Right ventricle myocardium inferior (tissue), 1 donor: ENCODE measurements at places on chromosomes 4 and X. TPM values are rescaled to one million over a fixed set of nuclear protein-coding genes. Genes with fewer than 3 reads are reported as not detected.

DNA sequence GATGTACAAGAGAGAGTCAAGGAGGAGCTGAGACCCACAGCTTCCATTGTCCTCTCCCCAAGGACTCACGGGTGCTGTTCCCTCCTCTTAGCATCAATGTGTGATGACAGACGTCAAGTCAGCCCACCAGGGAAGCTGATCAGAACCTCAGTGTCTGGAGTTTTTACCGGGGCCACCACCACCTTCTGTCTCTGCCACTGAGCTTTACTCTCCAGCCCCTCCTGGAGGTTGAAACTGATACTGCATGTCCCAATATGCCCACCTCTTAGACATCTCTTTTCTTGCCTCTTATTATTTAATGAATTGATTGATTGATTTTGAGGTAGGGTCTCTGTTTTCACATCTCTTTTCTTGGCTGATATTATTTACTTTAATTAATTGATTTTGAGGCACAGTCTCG lies 10.3 kb upstream of the AKAP17A start:
- DNase-seq = no peak

- DNase-seq = no peak
Measured at GRCh38 chr4:98510757-98511517, 147.5 kb downstream of the TSPAN5 start.

Gene TRPC3
- 0.14 TPM for total RNA-seq

GRCh38 chr4:94934201-94934600 lies 176.4 kb downstream of the BMPR1B start:
- DNase-seq = no peak
